Epithelial cell of prostate (primary cell): ENCODE measurements at places on chromosomes 11 and 22.

DNA sequence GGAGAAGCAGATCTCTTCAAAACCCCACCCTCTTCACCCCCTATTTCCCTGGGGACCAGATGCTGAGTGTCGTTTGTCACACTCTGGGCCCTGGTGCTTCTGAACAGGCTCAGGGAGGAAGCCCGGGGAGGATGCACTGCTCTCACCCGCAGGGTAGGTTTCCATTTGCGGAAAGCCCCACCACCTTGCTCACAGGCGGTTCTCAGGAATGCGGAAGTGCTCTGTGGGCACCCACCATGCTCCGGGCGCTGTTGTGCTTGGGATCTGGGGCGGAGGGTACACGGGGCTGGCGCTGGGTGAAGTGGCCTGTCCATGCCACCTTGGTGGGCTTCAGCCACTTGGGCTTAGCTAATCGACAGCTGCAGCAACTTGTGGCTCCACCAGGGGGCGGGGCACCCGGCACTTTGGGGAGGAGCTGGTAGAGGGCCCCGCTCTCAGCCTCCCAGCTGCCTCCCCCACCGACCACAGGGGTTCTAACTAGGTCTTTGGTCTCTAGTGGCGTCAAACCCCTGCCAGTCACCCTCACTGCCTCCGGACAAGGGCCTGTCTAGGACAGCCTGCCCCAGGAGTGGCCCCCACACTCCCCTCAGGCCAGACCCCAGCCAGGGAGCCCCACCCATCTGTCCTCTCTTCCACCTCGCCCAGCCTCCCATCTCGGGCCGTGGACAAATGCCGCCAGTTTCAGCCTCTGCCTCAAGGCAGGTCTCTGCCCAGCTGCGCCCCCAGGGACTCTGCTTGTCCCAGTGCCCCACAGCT is 7.4 kb downstream of the NDUFV1 start:
- DNase-seq = no peak

GRCh38 chr11:61131586-61131985 is 29.3 kb downstream of the CD5 start:
- no peak for DNase-seq

DNA sequence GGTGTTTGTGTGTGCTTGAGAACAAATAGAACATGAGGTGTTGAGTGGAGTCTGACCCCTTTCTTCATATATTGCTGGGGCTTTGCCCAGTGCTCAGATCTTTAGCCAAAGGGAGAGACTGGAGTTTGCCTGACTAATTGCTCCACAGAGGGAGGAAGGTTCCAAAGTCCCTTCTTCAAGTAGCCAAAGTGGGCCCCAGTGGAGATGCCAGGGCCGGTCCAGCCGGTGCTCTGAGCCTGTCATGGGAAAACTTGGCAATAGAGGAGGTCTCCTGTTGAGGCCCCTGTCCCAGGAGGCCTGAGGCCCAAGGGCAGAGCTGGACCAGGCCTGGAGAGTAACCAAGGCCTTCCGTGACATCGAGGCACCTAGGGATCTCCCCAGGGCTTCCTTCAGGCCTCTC is 112.3 kb downstream of the DSCAML1 start:
- no peak for DNase-seq

DNA sequence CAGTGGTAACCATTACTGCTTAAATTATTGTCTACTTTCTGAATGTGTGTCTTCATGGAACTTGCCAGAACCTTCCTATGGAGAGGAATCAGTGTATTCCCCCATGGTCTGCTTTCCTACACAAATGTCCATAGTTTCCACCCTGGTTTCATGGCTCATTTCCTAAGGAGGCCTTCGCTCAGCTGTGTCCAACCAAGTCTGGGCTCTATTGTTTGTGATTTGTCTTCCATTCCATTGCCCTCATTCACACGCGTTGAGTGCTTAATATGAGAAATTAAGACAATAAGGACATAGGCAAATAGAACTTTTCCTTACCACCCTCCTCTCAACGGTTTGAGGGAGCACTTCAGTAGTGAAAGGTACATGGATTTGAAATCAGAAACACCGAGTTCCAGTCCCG is 510.6 kb downstream of the NTM start:
- DNase-seq = no peak

DNA sequence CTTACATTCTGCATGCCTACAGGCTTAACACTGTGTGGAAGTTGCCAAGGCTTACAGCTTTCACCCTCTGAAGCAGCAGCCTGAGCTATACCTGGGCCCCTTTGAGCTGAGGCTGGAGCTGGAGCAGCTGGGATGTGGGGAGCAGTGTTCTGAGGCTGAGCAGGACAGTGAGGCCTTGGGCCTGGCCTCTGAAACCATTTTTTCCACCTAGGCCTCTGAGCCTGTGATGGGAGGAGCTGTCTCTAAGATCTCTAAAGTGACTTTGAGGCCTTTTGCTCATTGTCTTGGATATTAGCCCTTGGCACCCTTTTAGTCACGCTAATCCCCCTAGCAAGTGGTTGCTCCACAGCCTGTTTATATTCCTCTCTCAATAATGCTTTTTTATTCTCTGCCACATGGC is 59.9 kb upstream of the ZBED5 start:
- DNase-seq = no peak
